ENCODE measurements at places on chromosomes 12 and 14. TPM values are rescaled to one million over a fixed set of nuclear protein-coding genes. Genes with fewer than 3 reads are reported as not detected.

GRCh38 chr14:92846162-92846897 lies 52.2 kb downstream of the GOLGA5 start:
- H3K36me3 ChIP-seq, result no peaks in the 10 kb centered on the region
- no peak overlapping the region for H3K27ac ChIP-seq
- DNase-seq, result peak; percentile 45
- H3K4me3 ChIP-seq, result no peak overlapping the region

TMPRSS12 gene
- not detected for total RNA-seq

DNA sequence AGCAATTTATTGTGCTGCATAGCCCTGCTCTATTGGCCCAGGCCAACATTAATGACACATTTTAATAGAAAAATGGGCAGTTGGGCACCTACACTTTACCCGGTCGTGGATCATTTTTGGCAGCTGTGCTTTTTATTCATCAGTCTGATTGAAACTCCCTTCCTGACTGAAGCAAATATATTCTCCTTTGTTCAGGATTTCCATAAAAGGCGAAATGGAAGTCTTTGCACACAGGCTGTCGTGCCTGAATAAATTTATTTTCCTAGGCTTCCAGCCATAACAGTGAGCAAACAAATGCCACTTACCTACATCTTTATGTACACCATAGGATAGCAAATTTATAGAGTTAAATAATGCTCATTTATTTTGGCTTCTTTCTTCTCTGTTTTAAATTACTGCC lies 480.7 kb upstream of the DCN start:
- H3K4me3 ChIP-seq, result no peak overlapping the region
- H3K36me3 ChIP-seq, result no peaks in the 10 kb centered on the region
- no peaks in the 10 kb centered on the region for H3K27me3 ChIP-seq
- no peak for DNase-seq
- no peak overlapping the region for H3K27ac ChIP-seq

DNA sequence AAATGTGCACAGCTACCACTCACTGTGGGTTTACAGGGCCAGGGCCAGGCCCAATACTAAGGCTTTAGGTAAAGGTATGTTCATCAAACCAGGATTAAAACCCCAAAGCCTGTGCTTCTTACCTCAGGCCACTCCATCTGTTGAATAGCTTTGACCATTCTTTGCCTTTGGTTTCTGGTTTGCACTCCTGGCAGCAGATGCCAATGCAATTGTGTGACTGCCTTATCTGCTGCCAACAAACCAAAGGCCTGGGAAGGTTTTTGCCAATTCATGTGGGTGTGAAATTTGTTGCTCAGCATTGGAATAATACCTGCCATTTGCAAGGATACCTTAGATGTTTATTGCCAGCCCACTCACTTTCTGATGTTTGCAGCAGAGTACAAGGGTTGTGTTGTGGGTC lies 221.6 kb downstream of the C12orf75 start:
- H3K36me3 ChIP-seq, result no peaks in the 10 kb centered on the region
- no peak for DNase-seq
- H3K4me1 ChIP-seq, result peaks cover 6% of the 10 kb centered on the region
- no peak overlapping the region for H3K27ac ChIP-seq
- no peaks in the 10 kb centered on the region for H3K27me3 ChIP-seq

- DNase-seq, result peak; percentile 54
- H3K27ac ChIP-seq, result no peak overlapping the region
- H3K4me1 ChIP-seq, result no peaks in the 10 kb centered on the region
- H3K36me3 ChIP-seq, result no peaks in the 10 kb centered on the region
Measured at GRCh38 chr12:54993181-54993835, 8.7 kb upstream of the TESPA1 start.

GRCh38 chr12:93376436-93377251 lies 1.1 kb upstream of the NUDT4 start:
- peaks cover 35% of the 10 kb centered on the region for H3K4me1 ChIP-seq
- H3K4me3 ChIP-seq, result no peak overlapping the region
- no peaks in the 10 kb centered on the region for H3K36me3 ChIP-seq

CSRP2 gene
- total RNA-seq, result 4.3 TPM

DNA sequence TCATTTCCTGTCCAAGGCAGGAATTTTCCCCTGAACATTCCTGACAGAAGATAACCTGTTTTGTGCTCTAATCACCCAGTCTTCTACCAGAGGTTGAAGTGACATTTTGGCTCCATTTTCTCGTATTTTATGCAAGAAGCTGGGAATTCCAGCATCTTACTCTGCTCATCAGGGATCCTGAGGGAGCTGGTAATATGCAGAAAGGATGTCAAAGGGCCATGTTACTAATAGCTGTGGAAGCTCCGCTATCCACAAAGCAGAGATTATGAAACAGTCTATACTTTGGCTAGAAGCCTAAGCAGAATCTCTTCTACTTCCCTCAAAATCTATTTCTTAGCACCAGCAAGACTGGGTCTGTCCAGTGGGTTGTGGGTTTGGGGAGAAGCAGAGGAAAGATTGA lies 613.0 kb downstream of the DIO2 start:
- no peaks in the 10 kb centered on the region for H3K27me3 ChIP-seq
- H3K27ac ChIP-seq, result no peak overlapping the region
- no peak overlapping the region for H3K4me3 ChIP-seq
- peaks cover 7% of the 10 kb centered on the region for H3K4me1 ChIP-seq
- no peaks in the 10 kb centered on the region for H3K36me3 ChIP-seq

GRCh38 chr12:26937443-26937862 lies 328 bp downstream of the INTS13 start:
- peaks cover 48% of the 10 kb centered on the region for H3K4me1 ChIP-seq
- no peak for DNase-seq
- H3K27ac ChIP-seq, result peak overlapping the region; percentile 88
- H3K36me3 ChIP-seq, result no peaks in the 10 kb centered on the region

DNA sequence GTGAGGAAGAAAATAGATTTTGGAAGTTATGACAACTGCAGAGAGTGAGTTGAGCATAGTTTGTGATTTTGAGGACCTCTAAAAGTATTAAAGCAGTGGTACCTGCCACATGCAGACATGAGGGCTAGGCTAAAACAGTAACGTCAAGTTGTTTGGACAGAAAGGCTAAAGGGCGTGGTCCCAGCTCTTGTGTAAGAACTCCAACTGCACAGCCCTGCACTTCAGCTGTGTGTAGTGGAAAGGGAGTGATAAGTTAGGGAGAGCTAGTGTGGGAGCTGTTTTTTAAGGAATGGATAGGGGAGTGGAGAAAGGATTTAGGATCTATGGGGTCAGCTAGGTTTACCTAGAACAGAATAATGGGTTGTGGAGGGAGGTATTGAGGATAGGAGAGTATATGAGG lies 39.5 kb downstream of the TESPA1 start:
- no peak for DNase-seq
- no peak overlapping the region for H3K4me3 ChIP-seq
- H3K27ac ChIP-seq, result no peak overlapping the region
- no peaks in the 10 kb centered on the region for H3K4me1 ChIP-seq

GRCh38 chr12:58269476-58269875 lies 328.1 kb downstream of the ATP23 start:
- no peaks in the 10 kb centered on the region for H3K27me3 ChIP-seq
- H3K27ac ChIP-seq, result no peak overlapping the region
- DNase-seq, result no peak
- H3K4me3 ChIP-seq, result no peak overlapping the region

DACT1 gene
- total RNA-seq, result 3.9 TPM

ADAM21 gene
- total RNA-seq, result 0.52 TPM

CLEC6A gene
- not detected for total RNA-seq

DNA sequence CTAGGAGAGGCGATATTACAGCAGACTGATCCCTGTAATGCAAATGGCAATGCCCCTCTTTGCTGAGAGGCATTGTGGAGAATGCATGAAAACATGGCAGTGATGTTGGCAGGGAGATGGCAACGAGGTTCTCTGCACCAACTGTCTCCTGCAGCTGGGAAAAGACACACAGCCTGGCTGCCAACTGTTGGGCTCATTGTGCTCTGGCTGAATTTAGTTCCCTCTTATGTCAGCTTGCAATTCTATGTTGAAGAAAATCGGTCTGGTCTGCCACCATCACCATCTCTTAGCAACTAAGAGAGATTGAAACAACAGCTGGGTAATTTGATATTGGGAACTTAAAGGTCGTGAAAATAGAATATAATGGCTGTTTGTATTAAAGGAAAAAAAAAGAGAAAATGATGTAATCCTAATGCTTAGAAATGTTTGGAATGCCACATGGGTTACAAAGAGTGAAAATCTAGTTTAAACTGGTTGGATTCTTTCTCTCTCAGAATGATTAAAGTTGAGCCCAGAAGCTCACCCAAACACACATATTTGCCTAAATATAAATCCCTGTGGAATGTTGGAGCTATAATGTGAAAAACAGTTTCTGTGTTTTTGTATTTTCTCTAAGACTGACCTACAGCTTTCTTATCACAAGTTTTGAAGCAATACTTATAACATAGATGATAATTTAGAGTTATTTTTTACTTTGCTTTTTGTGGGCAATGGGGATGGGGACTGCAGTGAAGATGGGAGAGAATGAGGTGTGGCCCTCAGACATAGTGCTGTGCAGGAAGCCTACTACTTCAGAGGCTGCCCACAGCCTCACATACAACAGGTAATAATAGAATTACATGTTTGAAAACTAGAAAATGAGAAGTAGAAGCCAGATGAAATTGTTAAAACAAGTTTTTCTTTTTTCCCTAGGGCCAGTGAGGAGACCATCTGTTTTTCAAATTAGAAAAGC lies 143.7 kb downstream of the AKAP6 start:
- no peak overlapping the region for H3K27ac ChIP-seq
- H3K27me3 ChIP-seq, result no peaks in the 10 kb centered on the region
- no peak overlapping the region for H3K4me3 ChIP-seq
- H3K4me1 ChIP-seq, result peaks cover 7% of the 10 kb centered on the region
- DNase-seq, result no peak

GRCh38 chr12:94145191-94145983 lies 3.0 kb upstream of the PLXNC1 start:
- no peak overlapping the region for H3K27ac ChIP-seq
- H3K27me3 ChIP-seq, result peaks cover 8% of the 10 kb centered on the region
- no peak overlapping the region for H3K4me3 ChIP-seq
- no peak for DNase-seq

Data from body of pancreas (tissue), 4 donors.